ENCODE measurements at places on chromosomes 5 and 9. TPM values are rescaled to one million over a fixed set of nuclear protein-coding genes. Genes with fewer than 3 reads are reported as not detected.

DNA sequence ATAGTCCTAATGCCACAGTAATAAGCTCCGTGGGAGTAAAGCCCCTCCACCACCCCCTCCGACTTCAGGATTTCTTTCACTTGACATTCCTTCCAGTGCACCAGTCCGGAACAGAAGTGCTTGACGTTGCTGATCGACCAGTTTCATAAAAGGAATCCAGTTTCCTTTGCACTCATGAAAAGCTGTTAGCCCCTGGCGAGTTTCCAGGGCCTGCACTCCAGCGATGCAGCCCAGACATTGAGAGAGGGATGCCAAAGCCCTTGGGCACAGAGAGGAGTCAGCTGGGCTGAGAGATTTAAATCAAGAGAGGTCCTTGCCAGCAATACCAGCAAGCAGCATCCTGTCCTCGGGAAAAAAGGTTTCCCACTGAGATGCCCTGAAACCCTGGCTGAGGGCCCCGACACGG, 170.1 kb downstream of the GABBR2 start:
- no peak for DNase-seq

GRCh38 chr5:98827161-98827560, 53.7 kb downstream of the RGMB start:
- no peak for DNase-seq

GRCh38 chr5:123599171-123599570, 87.2 kb downstream of the CSNK1G3 start:
- DNase-seq, result no peak

DNA sequence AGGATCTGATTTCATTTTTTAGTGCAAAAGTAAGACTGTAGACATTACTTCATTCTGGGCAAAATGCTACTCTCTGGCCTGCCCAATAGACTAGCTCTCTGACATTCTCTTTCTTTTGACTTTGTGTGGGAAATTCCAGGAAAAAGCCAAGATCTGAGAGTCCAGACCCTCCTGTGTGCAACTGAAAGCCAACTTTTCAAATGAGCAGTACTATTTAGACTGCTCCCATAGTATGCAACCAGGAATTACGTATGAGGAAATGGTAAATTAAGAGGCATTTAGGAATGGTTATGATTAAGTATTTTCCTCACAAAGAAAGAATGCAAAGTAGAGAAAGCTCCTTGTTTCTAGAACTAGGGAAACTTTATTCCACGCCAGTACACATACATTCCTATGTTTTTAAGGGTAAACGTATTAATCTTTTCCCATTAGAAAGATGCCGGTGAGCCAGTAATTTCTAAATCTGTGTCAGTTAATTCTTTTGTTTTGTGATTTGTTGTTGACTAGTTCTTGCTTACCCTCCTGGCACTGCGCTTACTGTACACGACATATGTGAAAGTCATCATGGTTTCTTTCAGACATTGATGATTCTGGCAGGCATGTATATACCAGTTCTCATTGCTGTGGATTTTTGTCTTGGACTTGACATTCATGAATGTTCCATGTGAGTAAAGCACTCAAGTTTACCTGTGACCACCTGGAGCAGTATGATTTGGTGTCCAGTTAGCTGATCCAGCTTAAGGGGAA, 56.0 kb downstream of the AOPEP start:
- DNase-seq, result no peak

The MEIKIN gene
- not detected for total RNA-seq

The MARCHF3 gene
- 2.0 TPM for total RNA-seq

GRCh38 chr9:93173365-93174051, 10.4 kb upstream of the WNK2 start:
- DNase-seq, result no peak

The CD14 gene
- 43.2 TPM for total RNA-seq

The SYNPO gene
- 36.5 TPM for total RNA-seq

DNA sequence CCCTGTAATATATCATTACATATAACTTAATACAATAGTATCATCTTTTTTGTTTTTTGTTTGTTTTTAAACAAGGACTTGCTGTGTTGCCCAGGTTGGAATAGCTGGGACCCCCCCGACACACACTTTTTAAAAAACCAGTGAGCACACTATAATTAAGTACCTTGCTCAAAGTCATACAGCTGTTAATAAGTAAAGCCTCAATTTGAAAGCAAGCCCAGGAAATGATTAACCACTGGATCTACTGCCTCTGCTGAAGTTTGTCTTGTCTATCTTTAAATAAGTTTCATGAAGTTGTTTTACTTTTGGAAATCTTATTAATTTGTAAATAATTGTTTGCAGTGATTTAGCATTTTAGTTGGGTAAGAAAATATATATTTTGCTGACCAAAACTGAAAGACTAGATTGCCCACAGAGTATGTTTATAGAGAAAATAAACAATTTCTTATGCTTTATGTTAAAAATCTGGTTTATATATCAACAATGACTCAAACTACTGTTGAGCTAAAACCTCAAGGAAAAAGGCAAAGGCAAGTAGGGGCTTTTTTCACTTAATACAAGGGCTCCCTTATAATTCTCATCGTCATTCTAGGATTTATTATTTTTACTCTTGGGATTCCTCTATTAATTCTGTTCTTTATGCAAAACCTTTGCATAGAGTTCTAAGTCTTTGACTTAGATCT, 5.8 kb upstream of the CARNMT1 start:
- DNase-seq, result no peak

DNA sequence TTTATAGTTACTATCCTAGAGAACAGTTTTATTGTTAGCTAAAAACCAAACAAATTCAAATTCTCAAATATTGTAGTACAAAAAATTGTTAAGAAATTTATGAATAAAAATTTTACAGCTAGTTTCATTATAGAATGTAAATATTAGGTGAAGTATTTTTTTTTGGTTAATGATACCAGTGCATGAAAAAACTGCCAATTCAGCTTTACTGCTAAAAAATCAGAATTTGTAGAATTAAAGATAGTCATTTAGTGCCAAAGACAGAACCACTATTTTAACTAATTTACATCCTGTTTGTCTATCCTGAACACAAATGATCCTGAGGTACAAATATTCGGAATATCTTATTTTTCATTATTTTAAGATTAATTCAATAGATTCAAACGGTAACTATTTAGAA, 202.6 kb downstream of the FER start:
- DNase-seq, result no peak

The ANGPTL2 gene
- 48.7 TPM for total RNA-seq

DNA sequence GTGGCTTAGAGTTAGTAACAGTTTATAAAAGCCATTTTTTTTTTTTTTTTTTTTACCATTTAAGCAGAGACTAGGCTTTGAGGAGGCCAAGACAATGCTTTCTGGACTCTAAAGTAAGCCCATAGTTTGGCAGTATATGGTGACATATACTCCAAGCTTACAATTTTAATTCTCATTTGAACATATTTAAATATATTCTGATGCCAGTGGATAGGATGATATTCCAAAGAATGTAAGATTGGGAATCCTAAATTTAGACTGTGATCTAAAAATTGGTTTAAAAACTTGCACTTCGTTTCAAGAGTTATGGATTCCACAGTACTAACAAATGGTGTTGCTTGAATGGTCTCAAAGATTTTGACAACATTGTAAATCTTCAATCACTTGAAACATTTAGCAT, 112.1 kb downstream of the CWC27 start:
- no peak for DNase-seq

DNA sequence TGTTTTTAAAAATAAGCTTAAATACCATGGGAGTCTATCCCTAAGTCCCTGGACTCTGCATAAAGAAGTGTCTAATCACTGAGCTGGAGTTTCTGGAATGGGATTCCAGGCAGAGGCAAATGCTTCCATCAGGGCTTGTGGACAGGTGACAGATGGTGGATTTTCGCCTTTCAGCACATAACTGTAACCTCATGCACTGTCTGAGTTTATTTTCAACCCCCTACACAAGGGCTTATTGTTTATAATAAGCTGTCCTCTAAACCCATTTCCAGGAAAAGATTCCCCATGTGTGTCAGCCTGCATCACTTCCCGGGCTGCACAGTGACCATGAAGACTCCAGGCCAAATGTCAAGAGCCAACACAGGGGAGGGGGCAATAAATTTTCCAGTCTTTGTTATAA, 264.0 kb downstream of the PIK3R1 start:
- peak; percentile 68 for DNase-seq

GRCh38 chr5:171578049-171578828, 158.8 kb downstream of the FGF18 start:
- DNase-seq, result no peak

DNA sequence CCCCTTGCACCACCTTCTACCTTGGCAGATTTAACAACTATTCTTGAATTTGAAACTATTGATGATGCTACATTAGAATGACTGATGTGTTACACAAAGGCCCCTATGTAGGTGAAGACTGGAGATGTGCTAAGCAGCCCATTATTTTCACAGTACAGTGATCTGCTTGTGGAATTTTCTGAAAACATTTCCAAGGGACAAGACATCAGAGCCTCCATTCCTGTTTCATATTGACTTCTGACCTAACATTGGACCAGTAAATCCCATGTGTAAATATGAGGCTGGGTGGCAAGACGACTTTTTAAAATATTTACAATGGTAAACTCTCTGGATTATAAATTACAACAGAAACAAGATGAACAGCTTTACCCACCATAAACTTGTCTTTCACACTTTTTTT, 265.8 kb upstream of the EFNA5 start:
- DNase-seq, result no peak

- no peak for DNase-seq
Measured at GRCh38 chr5:1523480-1523792, 324 bp downstream of the LPCAT1 start.

- DNase-seq, result no peak
Measured at GRCh38 chr5:8094304-8094703, 225.4 kb downstream of the MTRR start.

GRCh38 chr9:94932652-94933510, 206.4 kb downstream of the AOPEP start:
- DNase-seq, result no peak
